Liver (tissue), 10 donors: ENCODE measurements at places on chromosomes 12 and 14. TPM values are rescaled to one million over a fixed set of nuclear protein-coding genes. Genes with fewer than 3 reads are reported as not detected.

DNA sequence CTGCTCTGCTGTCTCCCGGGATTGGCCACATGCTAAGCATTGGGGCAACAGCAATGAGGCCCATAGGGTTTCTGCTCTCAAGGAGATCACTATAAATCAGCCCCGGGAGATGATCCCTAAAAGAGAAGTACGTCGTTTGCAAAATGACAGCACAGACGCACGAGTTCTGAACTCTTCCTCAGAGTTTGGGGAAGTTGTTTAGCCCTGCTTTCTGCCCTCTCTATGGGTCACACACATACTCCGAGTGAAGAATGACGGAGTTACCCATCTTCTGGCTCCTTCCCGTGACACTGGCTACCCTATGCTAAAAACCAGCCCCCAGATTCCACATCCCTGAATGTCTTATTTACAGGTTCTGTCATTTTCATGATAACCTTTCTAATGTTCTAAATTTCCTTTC, 258.0 kb upstream of the PLEKHG7 start:
- DNase-seq: no peak

DNA sequence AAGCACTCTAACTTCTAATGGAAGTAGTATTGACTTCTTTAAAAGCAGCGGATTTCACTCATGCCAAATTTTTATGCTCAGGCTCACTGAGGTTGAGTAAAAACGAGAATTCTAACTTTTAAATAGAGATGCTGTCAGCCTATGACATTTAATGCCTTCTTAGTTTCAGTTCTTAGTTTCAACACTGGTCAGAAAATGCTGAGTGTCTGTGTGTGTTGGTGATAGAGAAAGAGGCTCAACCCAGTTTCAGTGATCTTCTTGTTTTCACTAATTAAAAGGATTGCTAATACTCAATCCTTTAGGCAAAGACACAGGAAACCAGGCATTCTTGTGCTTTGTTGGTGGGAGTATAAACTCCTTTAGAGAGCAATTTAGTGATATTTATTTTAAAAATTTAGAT, 31.0 kb downstream of the PEBP1 start:
- no peak for DNase-seq

DNA sequence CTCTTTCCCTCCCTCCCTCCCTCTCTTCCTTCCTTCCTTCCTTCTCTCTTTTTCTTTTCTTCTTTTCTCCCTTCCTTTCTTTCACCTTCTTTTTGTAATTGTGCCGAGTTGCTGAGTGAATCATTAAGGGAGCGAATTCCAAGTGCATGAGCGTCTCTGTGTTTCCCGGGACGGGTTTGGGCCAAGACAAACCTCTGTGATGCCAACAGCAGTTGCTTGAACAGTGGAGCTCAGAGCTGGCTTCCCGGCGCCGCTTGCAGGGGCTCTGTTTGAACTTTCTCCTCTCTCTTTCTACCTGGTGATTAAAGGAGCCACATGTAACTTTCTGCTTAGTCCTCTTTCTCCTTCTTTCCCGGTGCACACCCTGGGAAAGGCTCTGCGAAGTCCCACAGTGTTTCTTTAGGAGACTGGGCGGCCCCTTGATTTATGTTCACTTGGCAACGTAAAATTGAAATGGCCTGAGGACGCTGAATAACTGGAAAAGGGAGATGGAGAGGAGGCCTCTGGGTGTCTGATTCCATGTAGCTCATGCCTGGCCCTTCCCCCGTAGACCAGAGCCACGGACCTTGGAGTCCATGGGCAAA, 33.7 kb upstream of the MAP1LC3B2 start:
- DNase-seq: no peak

DNA sequence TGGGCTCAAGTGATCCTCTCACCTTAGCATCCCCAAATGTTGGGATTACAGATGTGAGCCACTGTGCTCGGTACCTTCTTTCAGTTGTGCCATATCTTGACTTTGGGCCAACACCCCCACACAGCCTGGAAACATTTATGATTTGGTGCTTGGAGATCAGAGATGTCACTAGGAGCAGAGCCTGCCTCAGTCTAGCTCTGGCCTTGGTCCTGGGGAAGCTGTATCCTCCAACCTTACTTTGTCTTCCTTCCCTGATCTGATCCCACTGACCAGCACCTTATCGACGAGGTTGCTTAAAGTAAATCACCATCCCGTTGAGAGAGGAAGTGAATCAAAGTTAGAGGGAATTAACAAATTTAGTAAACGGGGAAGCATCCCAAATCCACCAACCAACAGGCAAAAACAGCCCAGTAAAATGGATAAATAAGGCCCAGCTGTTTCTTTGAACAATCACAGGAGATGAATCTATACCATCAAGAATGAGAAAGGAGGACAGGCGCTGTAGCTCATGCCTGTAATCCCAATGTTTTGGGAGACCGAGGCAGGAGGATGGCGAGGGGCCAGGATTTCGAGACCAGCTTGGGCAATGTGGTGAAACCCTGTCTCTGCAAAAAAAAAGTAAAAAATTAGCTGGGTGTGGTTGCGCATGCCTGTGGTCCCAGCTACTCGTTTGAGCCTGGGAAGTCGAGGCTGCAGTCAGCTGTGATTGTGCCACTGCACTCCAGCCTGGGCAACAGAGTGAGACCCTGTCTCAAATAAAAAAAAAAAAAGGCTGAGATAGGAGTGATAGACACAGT, 3.4 kb downstream of the PLBD2 start:
- DNase-seq: no peak

DNA sequence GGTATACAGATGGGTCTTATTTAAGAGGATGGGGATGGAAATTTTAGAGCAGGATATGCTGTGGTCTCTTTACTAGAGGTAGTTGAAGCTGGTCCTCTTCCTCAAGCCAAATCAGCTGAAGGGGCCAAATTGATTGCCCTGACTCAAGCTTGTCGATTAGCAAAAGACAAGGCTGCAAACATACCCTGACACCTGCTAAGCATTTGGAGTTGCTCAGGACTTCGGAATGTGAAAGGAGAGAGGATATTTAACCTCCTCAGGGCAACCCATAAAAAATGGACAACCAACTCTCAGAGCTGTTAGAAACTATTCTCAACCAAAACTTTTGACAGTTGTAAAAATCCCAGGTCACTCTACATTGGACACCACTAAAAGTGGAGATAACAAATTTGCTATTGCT, 15.6 kb downstream of the PTGDR start:
- no peak for DNase-seq

GRCh38 chr12:3158851-3159465, 81.8 kb downstream of the TSPAN9 start:
- DNase-seq: no peak

ZNF385A gene
- total RNA-seq: 2.8 TPM

- DNase-seq: no peak
Observed at GRCh38 chr12:42804928-42805327, 215.4 kb upstream of the PRICKLE1 start.

- no peak for DNase-seq
Observed at GRCh38 chr12:117209626-117210025, 19.4 kb upstream of the FBXO21 start.

- DNase-seq: no peak
Observed at GRCh38 chr12:98417266-98417665, 98.1 kb upstream of the TMPO start.

- no peak for DNase-seq
Observed at GRCh38 chr14:105473033-105473676, 1.5 kb upstream of the CRIP2 start.
